ENCODE measurements at places on chromosomes 11 and 22.

DNA sequence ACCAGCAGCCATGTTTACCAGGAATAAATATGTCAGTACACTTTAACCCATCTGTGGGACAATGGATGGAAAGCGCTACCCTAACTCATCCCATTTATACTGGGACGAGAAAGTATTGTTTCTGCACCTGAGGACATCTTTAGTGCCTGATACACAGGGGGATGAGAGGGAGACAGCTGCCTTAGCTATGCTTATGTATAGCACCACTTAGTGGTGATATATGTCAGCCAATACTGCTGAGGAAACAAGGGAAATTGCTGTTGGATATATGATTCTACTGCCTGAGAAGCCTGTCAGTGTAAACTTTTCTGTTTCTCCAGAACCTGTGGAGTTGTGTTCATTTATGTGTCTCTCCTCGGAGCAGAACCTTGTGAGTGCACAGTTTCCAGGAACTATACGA, 13.3 kb upstream of the CEP295 start:
- DNase-seq = no peak

DNA sequence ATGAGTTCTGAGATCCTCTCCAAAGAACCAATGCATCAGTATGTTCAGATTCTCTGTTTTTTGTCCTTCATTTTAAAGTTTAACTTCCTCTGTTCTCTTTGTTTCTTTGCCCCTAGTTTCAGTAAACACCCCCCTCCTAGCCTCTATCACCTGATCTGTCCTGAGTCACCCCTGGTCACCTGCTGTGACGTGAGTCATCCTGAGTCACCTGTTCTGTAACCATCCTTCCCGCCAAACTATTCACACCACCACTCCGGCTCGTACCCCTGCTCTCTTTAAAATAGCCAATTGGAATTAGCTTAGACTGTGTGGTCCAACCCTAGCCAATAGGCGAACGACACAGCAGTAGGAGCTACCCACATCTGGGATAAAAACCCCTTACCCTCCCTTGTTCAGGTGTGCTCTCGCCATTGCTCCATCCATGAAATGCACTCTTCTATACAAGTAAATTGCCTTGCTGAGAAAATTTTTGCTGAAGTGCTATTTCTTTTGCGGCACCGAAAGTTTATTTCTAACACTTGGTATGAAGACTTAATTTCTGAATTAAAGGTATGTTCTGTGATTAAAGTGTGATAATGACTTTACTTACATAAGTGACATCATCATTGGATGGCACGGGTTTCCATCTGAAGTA, 318.4 kb downstream of the AASDHPPT start:
- DNase-seq = no peak

- DNase-seq = no peak
Measured at GRCh38 chr11:135009125-135009524, 597.1 kb upstream of the B3GAT1 start.

DNA sequence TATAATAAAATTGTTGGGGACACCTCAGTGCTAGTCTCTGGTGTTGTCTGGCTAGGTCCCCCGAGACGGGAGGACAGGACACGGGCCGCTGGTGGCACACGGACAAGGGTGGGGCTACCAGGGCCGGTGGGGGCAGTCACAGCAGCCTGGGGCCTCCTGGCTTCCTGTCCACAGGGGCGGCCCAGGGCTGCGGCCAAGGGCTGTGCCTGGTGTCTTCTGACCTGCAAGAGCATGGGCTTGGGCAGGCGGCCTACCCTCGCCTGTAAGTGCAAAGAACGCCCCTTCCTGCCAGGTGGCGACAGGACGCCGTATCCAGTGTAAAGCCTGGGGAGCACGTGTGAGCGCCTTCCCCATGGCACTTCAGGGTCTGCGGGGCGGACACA, 3.6 kb downstream of the LRFN4 start:
- DNase-seq = no peak

- no peak for DNase-seq
Measured at GRCh38 chr22:24954114-24954463, 1.6 kb downstream of the KIAA1671 start.

GRCh38 chr22:27108425-27109114, 451.2 kb downstream of the MIAT start:
- DNase-seq = no peak

- DNase-seq = no peak
Measured at GRCh38 chr11:113385749-113386148, 1.8 kb upstream of the ANKK1 start.

DNA sequence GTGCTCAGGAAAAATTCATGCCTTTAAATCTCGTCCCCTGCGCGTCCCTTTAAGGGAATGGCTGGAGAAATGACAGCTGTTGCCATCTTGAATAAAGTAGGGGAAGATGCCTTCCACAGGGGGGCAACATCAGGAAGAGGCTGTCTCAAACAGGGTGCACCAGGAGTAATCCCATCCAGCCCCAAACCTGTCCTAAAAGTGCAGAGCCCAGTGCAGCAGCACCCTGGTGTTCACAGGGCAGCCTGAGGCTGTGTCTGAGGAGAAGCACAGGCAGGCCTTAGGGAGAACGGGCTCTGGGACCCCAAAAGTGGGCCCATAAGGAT, 10.8 kb upstream of the C11orf96 start:
- DNase-seq = no peak

- no peak for DNase-seq
Measured at GRCh38 chr11:122085712-122086111, 30.3 kb downstream of the BLID start.
